Activated T-cell treated with anti-CD3 and anti-CD28 coated beads, Interleukin-2, amount 50 U/mL, for 1 hour (primary cell): ENCODE measurements at places on chromosomes 7 and 10.

- DNase-seq: no peak
Observed at GRCh38 chr7:28364082-28364481, 48.2 kb upstream of the CREB5 start.

DNA sequence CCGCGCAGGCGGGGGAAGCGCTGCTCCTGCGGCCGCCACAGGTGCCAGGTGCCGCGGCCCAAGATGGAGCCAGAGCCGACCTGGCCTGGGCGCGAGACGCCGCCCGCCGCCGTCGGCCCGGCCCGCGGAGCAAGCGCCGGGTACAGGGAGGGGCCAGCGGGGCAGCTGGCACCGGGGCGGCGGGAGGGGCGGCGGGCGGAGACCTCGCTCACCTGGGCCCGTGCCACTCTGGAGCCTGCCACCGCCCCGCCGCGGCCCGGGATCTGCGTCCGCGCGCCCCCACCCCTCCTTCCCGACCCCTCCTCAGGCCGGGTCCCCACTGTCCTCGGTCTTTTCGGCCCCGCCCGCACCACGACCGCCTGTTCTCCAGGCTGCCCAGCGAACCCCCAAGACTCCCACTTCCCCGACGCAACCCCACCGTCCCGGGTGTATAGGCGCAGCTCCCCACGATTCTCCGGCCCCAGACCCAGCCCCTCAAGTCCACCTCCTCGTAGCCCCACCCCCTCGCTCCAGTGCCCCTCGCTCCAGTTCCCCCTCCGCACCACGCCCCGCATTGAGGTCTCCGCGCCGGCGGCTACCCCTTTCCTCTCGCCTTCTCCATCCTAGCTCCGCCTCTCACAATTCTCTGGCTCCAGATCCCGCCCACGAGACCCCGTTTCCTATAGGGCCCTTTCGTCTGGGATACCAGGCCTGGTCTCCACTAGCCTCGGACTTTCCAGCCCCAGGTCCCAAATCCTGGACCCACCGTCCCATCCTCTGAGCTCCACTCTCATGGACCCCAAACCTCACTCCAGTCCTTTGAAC lies at the start of gene GPRIN2:
Gene GPRIN2 (minus strand): TSS at position 144 of the 804 bp plus-strand sequence. CDS start 5,922 bp downstream, outside the sequence.
- no peak for DNase-seq

DNA sequence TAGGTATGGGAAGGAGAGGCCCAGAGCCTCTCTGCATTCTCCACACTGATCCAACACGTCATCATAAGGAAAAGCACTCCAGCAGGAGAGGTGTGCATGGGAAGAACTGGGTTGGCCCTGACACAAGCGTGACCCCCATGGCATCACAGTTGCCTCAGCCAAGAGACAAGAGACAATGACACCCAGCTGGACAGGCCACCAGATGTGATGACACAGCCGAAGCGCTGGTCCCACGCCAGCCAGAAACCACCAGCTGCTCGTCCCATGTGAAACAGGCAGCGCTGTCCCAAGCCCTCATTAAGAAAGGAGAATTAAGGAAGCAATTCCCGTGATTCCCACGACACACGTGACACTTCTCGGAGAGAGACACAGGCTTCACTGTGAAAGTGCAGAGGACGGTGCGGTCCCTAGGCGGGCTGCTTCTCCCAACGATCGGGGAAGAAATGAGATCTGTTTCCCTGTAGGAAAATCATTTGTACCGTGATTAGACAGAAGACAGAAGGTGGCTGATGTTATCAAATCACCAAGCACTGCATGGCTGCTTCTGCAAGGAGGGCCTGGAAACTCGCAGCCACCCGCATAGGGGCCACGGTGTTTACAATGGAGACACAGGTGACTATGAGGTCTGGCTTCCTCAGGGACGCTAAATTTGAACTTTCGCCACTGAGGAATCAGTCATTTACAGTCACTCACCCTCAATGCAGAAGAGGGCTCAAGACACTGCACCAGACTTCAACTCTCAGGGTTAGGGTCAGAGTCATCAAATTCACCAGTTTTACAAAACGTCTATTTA lies 74.5 kb downstream of the DIP2C start:
- no peak for DNase-seq

GRCh38 chr10:63885156-63885555 lies 364.0 kb downstream of the REEP3 start:
- DNase-seq: no peak

DNA sequence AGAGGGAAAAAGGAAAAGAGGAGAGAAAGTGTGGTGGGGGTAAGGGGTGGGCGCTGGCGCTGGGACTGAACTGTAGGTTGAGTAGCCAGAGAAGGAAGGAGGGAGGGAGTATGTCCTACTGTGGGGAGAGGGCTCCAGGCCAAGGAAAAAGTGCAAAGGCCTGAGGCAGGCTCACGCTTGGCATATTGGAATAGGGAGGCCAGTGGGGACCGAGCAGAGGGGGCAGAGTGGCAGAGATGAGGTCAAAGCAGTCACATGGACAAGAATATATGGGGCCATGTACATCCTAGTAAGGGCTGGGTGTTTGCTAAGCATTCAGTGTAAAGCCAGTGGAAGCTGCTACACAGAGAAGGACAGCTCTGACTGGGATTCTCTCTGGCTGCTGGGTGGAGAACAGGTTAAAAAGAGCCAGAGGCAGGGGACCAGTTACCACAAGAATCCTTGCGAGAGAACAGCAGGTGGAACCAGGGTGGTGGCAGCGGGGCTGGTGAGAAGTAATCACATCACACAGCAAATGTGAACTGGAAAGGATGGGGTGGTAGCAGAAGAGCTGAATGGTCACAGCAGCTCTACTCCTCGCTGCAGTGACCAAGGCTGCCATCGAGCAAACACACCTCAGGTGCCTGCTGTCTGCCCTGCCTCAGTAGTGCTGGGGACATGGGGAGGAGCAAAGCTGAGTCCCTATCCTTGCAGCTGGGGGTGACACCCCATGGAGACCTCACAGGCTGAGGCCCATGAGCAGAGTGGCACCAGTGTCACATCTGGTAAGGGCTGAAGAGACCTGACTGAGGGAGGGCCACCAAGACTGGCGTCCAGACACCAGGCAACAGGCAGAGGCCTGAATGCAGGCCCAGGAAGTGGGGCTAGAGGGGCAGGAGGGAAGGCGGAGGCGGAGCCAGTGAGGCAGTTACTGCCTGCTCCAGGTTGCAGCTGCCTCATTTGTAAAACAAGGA lies 39.5 kb downstream of the FAM53B start:
- no peak for DNase-seq

GRCh38 chr7:109473172-109473571 lies 903.5 kb downstream of the DNAJB9 start:
- no peak for DNase-seq

GRCh38 chr10:114328874-114329273 lies 75.4 kb downstream of the AFAP1L2 start:
- no peak for DNase-seq

DNA sequence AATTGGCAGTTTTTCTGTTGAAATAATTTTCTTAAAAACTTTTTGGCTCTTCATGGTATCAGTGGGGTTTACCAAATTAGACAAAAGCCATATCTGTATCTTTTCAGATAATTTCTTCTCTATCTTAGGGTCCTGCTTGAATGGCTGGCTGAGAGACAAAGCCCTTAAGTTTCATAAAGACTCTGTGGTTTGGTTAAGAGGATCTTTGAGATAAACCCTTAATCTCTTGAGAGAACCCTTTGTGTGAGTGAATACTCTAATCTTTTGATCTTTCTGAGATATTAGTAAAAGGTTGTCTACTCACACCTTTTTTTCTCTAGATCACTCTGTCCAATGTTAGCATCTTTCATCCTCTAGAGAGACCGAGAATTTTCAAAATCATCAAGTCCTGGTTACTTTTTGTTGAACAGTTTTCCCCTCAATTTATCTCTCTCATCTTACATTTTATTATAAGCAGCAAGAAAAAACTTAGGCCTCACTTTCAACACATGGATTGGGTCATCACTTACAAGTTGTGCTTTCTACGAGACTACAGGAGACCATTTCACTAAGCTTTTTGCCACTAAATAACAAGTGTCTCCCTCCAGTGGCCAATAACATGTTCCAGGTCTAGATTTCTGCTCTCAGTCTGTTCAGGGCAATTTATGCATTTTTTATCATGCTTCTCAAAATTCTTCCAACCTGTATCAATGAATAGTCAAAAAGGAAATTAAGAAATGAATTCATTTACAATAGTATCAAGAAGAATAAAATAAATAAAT lies 28.4 kb downstream of the DNAJC9 start:
- no peak for DNase-seq

- DNase-seq: no peak
Observed at GRCh38 chr10:14543046-14543903, 212.6 kb upstream of the FRMD4A start.

- DNase-seq: no peak
Observed at GRCh38 chr7:92598310-92598981, 8.3 kb upstream of the FAM133B start.

- no peak for DNase-seq
Observed at GRCh38 chr10:34022195-34022594, 687.7 kb upstream of the NRP1 start.

DNA sequence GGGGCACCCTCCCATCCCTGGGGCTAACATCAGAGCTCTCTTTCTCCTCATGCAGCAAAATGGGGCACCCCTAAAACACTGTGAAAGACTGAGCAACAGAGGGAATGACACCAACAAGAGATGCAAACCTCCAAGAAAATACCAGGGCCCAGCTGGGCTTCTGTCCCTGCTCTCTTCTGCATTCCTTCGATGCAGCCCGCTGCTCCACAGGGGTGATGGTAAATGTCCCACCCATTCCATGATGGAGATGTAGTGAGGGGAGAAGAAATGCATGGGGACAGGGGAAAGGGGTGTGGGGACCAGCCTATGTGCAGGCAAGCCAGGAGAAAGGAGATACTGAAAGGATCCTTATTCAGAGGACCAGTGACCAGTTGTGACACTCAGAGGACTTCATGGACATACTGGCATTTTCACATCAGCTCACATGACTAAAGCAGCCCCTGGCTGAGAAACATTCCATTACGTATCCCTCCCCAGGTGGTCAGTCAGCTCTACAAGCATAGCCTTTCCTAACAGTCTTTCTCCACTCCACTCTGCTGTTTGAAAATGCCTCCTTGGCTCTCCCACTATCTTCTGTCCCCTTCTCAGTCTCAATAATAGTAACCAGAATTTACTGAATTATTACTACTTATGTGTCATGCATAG lies 13.3 kb downstream of the SORBS1 start:
- no peak for DNase-seq

DNA sequence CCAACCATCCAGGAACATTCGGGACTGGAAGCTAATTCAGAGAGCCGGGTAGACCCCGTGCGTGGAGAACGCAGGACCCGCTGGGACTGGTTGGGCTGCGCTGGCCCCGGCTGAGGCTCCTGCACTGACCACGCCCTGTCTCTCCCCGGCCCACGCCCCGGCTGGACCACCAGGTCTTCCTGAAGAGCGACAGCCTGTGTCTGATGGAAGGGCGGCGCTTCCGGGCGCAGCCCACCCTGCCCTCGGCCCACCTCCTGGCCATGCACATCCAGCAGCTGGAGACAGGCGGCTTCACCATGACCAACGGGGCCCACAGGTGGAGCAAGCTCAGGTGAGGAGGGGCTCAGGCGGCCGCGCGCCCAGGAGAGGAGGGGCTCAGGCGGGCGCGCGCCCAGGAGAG lies 10.2 kb upstream of the UTF1 start:
- DNase-seq: no peak

DNA sequence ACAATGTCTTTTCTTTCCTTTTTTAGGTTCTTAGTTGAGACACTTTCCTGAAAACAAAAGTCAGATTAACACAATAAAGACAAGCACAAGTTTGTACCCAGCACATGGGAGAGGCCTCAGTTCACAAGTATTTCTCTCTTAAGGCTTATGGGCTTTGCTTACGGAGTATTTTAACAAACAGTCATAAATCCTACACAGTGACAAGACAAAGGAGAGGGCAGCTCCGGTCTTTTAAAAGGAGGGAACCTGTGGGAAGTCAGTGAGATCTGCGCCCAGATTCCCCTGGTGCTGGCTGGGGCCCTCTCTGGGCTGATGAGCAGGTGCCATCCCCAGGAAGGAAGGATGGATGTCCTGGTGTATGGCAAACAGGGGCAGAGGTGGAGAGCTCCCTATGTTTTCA lies 398.6 kb downstream of the ACTR3B start:
- no peak for DNase-seq

- no peak for DNase-seq
Observed at GRCh38 chr10:42986633-42987032, 90.2 kb upstream of the RET start.

DNA sequence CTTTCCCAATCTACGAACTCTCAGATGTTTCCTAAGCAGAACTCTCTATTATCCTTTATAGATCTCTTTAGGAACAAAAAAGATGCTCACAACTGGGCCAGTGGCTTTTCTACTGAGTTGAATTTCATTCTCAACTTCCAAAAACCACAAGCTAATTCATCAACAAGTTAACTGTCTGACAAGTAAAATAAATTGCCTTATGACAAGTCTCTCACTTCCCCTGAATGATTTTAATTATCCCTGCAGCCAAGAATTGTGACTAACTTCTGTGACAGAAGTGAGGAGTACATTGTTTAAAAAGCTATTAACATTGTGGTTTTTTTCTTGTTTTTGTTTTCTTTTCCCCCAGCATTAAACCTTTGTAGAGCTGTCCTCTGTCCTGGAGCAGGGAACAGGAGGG lies 343.1 kb downstream of the HPSE2 start:
- no peak for DNase-seq

- DNase-seq: no peak
Observed at GRCh38 chr10:110967009-110967630, 47.7 kb downstream of the SHOC2 start.

- no peak for DNase-seq
Observed at GRCh38 chr7:2000746-2001321, 231.9 kb downstream of the MAD1L1 start.

DNA sequence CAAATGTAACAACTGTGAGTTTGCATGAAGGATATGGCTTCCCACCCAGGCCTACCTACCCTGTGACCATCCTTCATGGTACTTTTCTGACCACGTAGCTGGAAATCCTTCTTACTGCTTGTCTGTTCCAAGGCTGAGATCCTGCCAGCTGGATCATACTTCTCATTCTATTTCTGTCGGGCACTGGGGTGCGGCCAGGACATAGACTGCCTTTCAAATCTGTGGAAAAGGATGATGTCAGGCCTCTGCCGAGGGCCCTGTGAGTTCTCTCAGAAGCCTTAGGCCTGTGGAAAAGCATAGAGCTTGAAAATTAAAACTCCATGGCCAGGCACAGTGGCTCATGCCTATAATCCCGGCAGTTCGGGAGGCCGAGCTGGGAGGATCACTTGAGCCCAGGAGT lies 10.0 kb downstream of the VWC2 start:
- no peak for DNase-seq

DNA sequence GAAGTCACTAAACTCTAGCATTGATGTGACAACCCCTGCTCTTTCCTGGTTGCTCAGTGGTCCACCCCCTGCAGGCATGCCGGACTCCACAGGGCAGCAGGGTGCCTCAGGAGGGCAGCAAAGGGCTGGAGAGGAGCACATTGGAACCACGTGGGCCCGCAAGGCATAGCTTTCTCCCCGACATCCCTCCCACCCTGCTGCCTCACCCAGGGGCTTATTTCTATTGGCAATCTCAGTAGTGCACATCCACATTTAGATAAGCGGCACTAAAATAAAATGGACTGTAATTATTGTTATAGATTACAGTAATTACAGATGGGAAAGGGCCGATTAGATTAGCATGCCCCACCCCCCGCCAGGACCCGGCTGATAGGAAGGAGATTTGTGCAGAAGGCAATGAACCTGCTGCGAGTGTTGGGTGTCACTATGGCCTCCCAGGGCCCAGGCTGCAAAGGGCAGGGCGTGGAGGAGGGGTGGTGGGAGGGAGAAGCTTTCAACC lies 580.1 kb downstream of the GRID1 start:
- DNase-seq: no peak

GRCh38 chr7:11374629-11375028 lies 401.0 kb downstream of the PHF14 start:
- DNase-seq: no peak

- no peak for DNase-seq
Observed at GRCh38 chr7:33940503-33940902, 35.2 kb downstream of the BMPER start.

GRCh38 chr10:102644646-102645387 lies 538 bp downstream of the TRIM8 start:
- peak; percentile 87 for DNase-seq
